ENCODE measurements at places on chromosomes 3 and 15.

DNA sequence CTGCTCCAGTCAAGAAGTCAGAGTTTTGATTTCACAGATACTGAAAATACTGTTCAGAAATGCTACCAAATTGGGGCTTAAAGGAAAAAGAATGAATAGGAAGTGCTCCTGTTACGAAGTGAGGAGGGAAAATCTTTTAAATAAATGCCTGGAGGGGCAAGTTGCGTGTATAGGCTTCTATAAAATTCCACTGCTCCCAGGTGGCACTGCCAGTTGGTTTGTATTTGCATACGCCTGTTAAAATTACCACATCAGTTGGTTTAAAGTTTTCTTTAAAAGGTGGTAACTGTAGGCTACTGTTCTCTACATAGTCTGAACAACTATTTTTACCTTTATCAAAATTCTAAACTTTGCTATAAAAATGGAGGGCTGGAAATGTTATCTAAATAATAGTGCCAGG is 123.5 kb downstream of the DLG1 start:
- DNase-seq, result no peak

GRCh38 chr3:39361252-39361927 is 21.8 kb upstream of the SLC25A38 start:
- DNase-seq, result peak; percentile 56

GRCh38 chr15:31377030-31377429 is 50.4 kb downstream of the KLF13 start:
- DNase-seq, result no peak

DNA sequence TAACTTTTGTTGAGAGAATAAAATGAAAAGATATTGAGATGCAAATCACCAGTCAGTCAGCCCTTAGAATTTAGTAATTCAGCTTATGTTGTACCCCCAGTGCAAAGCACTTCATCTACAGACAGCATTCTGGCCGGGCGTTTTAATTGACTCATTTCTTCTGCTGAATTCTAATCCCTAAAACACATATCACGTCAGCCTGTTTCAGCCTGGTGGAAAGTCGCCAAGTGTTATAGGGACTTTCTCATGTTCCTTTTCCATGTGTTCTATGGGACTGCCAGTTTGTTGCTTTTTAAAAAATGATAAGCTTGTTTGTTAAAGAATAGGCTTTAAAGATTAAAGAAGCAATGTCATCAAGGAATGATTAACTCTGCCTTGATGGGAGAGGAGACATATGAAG is 169.7 kb upstream of the BFSP2 start:
- DNase-seq, result no peak

DNA sequence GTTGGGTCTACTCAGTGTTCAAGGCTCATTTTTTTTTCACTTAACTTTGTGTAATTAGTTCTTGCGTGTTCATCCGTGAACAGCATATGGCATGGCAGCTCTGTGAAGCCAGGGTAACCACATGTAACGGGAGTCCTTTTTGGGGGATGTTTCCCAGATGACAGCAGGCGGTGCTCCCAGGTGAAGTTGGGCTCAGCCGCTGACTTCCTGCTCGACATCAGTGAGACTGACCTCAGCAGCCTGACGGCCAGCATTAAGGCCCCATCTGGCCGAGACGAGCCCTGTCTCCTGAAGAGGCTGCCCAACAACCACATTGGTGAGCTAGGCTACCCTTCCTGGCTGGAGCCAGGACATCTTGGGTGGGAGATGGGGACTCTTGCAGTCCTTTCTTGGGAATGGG is 62.7 kb downstream of the DNASE1L3 start:
- no peak for DNase-seq

DNA sequence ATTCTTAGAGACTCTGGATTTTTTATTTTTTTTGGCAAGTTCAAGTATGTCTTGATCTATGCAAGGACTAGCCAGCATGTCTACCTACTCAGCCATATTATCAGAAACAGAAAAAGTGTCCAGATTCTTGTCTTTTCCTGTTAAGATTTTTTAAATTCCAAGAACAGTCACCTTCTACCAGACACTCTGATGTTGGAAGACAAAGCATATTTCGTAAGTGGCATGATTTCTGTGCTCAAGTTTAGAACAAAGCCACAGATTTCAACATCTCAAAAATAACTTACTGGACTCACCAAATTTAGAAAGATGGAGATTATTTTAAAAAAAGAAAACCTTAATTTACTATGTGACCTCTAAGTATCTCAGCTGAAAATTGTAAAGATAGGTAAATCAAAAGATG is 61.9 kb downstream of the GOLGA6L7 start:
- no peak for DNase-seq

DNA sequence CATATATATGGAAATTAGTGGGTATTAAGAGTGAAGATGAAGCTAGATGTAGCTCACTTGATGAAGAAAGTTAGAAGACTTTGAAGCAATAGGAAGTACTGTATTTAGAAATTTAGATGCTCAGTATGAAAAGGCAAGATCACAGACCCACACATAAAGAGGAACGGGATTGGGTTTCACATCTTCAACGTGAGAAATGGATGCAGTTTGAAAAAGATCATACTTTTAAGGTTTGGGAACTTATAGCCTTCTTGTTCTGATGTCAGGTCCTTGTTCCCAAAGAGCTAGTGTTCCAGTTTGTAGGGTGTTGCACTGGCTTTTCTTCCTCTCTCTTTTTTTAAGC is 16.7 kb downstream of the AP3S2 start:
- no peak for DNase-seq

DNA sequence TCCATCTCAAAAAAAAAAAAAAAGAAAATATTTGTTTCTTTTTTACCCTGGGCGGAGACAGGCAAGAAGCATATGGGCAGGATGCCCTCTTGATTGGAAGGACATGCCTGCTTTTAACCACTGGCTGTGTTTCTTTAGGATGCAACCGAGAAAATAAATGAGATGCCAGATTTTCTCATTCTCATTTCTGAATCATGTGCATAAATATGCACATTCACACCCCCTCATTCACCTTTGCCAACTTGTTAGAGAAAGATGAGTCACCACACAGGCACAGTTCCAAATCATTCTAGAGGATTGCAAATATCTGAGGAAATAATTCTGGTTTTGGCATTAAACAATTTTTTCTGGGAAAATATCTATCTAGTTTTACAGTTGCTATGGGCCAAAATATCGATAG is 3.3 kb downstream of the LIPH start:
- DNase-seq, result no peak

- DNase-seq, result no peak
Observed at GRCh38 chr15:38627689-38628277, 63.2 kb upstream of the RASGRP1 start.

- no peak for DNase-seq
Observed at GRCh38 chr3:153399636-153400035, 237.6 kb downstream of the RAP2B start.

GRCh38 chr3:190586631-190587011 is 72.7 kb downstream of the IL1RAP start:
- DNase-seq, result no peak

- DNase-seq, result no peak
Observed at GRCh38 chr3:149001727-149002126, 10.4 kb downstream of the GYG1 start.

DNA sequence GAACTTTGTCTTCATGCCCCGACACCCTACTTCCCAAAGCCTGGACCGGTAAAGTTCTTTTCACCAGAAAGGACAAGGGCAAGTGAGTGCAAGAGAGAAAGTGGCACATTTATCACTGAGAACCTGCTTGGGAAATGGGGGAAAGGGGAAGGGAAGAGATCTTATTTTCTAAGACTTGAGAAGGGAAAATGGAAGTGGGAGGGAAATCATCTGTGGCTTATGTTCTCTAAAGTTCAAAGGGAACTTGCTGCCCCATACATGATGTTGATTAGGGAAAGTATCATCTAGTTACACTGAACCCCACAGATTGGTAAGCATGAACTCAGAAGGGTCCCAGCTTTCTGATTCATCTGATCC is 199.5 kb upstream of the LPP start:
- no peak for DNase-seq

GRCh38 chr15:56782306-56782705 is 49.0 kb upstream of the ZNF280D start:
- no peak for DNase-seq

DNA sequence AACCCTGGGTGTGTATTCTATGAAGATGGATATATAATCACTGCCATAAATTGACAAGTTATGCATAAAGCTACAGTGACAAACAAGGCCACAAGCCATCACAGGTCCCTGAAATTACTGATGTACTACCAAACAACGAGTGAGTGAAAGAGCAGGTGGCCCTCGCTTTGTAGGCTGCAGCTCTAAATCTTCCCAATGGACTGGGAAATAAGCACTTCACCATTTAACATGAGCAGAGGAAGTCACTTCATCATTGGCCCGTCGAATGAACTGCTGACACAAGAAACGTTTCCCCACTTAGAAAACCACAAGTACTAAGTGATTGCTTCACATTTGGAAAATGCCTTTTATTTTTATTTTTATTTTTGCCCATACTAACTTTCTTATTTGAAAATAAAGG is 218.0 kb downstream of the ZNF385D start:
- no peak for DNase-seq

GRCh38 chr15:96331144-96331944 is 844 bp downstream of the NR2F2 start:
- no peak for DNase-seq

DNA sequence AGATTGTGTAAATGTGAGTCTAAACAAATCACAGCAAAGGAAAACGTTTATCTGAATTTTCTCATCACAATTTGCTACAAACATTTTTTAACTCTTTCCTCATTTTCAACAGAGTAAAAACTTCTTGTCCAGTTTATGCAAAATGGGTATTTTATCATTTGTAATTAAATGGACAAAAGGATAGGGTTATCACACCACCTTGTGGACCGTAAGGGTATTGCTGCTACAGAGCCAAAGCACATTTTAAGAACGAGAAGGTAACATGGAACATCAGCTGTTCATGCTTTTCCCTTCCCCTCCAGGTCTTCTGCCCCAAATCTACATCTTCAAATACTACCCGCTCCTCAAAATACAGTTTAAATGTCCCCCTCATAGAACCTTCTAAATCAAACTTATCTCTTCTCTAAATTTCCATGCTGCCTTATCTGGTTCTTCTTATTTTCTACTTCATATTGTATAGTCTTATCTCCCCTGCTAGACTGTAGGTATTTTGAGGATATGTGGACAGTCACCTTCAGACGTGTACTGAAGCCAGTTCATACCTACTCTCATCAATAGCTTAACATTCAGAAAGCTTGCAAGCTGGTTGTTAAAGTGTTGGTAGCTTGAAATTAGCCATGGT is 12.8 kb upstream of the SETMAR start:
- no peak for DNase-seq

DNA sequence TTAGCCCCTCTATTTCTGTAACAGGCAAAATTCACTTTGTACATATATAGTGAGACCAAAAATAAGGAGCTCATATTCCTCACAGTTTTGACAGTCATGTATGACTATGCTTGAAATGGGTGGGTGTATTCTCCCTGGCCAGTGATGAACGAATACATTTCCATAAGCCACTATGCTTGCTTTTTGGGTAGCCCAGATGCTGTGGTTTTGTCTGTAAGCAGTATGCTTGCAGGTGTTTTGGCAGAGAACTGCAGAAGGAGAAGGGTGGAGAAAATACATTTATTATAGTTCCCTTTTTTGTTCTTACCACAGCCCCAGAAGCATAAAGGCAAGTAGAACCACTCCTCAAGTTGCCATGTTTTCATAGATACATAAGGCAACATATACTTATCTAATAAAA is 131.2 kb downstream of the RBMS3 start:
- DNase-seq, result no peak

GRCh38 chr15:98138910-98139309 is 178.4 kb downstream of the ARRDC4 start:
- no peak for DNase-seq

- no peak for DNase-seq
Observed at GRCh38 chr3:169563775-169564059, 99.8 kb downstream of the MECOM start.

GRCh38 chr15:68781766-68782588 is 38.7 kb downstream of the ANP32A start:
- no peak for DNase-seq

GRCh38 chr15:94910166-94910565 is 678.8 kb downstream of the MCTP2 start:
- no peak for DNase-seq

DNA sequence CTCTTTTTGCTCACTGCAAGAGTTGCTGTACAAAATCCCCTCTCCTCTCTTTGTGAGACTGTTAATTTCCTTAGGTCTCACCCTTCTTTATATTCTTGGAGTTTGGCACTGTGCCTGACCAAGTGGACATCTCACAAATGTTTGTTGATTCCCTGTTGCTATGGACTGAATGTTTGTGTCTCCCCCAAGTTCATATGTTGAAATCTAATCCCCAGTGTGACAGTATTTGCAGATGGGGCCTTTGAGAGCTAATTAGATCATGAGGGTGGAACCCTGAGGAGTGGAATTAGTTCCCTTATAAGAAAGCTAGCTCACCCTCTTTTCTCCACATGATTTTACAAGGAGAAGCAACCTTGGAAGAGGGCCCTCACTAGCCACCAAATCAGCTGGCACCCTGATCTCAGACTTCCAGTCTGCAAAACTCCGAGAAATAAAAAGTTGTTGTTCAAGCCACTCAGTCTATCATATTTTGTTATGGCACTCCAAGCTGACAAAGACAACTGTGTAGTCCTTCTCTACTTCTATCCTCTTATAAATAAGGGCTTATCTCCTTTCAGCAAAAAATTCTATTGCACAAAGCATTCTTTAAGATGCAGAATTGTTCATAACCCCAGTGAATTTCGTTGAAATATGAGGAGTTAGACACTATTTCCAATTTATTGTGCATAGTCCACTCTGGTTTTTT is 65.5 kb upstream of the NPHP3 start:
- no peak for DNase-seq

- DNase-seq, result no peak
Observed at GRCh38 chr15:86382341-86382740, 302.7 kb downstream of the AGBL1 start.

DNA sequence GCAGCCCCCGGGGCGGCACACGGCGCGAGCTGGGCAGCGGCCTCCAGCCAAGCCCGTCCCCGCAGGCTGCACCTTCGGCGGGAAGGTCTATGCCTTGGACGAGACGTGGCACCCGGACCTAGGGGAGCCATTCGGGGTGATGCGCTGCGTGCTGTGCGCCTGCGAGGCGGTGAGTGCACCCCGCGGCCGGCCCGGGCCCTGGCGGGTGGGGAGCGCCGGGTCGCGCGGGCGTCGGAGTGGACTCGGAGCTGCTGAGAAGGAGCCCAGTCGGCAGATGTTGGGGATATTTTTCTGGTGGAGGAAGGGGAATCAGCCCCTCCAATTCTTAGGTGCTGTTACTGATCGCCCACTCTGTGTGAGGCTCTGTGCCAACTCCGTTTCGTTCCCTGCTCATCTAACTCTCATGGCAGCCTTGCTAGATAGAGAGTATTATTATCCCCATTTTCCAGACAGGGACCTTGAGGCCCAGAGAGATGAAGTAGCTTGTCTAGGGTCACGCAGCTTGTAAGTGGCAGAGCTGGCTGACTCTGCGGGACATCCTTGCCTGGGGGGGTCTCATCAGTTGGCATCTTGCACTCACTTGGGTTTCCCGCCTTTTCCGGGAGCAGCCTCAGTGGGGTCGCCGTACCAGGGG is 890 bp downstream of the CHRD start:
- no peak for DNase-seq

- DNase-seq, result no peak
Observed at GRCh38 chr3:45751537-45752242, 44.6 kb downstream of the SLC6A20 start.

GRCh38 chr3:126752303-126753190 is 48.5 kb downstream of the CHCHD6 start:
- peak; percentile 17 for DNase-seq

- no peak for DNase-seq
Observed at GRCh38 chr3:51722362-51722761, 15.5 kb downstream of the GRM2 start.

- no peak for DNase-seq
Observed at GRCh38 chr3:18575573-18575972, 150.4 kb upstream of the SATB1 start.
